ENCODE measurements at places on chromosomes 7 and 10.

DNA sequence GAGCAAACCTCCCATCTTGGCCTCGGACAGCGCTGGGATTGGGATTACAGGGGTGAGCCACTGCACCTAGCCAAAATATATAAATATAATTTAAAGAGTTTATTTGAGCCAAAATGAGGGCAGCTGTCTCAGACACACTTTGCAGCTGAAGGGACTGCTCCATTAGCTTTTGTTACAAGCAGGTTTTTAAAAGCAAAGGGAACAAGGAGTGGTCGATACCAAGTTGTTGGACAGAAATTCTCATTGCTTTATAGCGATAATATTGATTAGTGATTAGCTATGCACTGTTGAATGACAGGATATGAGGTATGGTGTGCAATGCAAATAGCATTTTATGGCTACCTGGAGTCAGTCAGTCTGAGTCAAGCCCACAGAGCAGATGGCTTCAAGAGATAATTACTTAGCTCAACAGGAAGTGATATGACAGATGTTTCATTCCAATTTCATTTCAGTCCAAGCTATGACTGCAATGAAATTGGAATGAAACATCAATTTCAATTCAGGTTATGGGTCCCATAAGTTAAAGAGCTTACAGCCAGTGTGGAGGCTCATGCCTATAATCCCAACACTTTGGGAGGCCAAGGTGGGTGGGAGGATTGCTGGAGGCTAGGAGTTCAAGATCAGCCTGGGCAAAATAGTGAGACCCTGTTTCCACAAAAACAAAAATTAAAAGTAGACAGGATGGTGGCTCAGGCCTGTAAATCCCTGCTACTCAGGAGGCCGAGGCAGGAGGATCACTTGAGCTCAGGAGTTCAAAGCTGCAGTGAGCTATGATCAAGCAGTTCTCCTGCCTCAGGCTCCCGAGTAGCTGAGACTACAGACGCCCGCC, 23.1 kb downstream of the TYW1 start:
- peak; percentile 91 for DNase-seq

- DNase-seq, result no peak
Measured at GRCh38 chr7:49618028-49618427, 155.4 kb upstream of the VWC2 start.

GRCh38 chr7:25959168-25959734, 192.7 kb upstream of the NFE2L3 start:
- no peak for DNase-seq

- DNase-seq, result no peak
Measured at GRCh38 chr7:17307000-17307399, 8.5 kb downstream of the AHR start.

GRCh38 chr10:14669576-14669975, 105.1 kb downstream of the FAM107B start:
- no peak for DNase-seq

GRCh38 chr10:113381981-113382509, 170.8 kb upstream of the HABP2 start:
- no peak for DNase-seq

- DNase-seq, result no peak
Measured at GRCh38 chr7:22146961-22147512, 201.3 kb upstream of the CDCA7L start.

- no peak for DNase-seq
Measured at GRCh38 chr10:18340496-18341051, 200.3 kb downstream of the CACNB2 start.

DNA sequence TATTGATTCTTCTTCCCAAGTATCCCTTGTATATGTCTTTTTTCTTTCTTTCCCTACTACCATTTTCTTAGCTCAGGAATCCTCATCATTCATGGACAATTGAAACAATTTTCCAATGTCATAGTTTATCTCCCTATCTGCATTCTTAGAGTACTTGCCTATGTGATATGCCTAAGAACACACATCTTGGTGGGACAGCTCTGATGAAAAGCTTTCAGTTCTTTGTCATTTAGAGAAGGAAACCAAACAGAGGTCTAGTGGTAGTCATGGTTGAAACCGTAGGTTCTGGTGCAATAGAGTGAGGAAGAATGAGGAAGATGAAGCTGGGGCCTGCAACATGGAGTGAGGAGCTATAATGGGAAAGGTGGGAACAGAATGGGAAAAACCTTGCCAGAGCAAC, 28.2 kb downstream of the TDRD1 start:
- no peak for DNase-seq

DNA sequence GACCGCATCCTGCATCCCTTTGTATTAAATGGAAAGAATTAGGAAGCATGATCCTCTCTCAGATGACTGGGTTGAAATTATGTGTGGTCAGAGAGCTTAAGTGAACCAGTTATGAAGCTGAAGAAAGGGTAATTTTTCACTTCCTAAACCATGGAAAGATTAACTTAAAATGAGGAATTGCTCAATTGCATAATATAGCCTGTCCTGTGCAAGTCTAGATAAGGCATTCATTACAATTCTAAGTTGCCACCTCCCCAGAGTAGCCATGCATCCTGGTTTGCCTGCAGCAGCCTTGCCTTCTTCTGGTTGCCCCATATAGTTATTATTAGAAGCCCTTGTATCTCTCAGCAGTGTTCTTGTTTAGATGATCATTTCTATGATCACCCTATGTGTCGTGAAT, 45.3 kb downstream of the STARD3NL start:
- no peak for DNase-seq

DNA sequence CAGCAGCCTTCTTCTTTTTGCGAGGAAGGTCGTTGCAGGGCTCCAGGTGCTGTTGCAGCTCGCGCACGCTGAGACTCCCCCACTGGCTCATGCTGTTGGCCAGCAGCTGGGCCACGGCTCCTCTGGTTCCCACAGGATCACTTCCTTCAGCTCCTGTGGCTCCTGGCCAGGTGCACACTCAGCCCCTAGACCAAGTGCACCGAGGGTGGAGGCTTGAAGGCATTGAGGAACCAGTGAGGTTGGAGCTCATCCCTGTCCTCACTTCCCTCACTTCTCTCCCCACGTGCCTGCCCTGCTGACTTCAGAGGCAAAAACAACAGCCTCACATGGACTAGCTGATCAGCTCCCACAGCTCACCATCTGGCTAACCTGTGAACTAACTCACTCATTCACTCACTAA, 46.2 kb upstream of the ADRB1 start:
- no peak for DNase-seq

DNA sequence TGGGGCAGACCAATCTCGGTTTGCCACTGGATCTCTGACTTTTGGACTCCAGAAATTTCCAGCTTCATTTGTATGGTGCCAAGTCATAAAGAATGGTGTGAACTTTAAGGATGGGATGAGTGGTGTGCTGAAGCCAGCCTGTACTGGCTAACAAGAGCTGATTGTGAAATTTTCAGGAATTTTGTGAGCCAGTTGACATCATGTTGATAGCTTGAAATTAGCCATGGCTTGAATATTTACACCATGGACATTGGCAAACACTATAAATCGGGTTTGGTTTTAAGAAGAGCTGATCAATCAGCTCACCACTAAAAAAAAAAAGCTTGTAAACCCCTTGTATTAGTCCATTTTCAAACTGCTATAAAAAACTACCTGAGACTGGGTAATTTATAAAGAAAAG, 14.1 kb upstream of the MYH16 start:
- DNase-seq, result no peak

- peak; percentile 30 for DNase-seq
Measured at GRCh38 chr7:130063036-130063435, 7.3 kb upstream of the KLHDC10 start.

DNA sequence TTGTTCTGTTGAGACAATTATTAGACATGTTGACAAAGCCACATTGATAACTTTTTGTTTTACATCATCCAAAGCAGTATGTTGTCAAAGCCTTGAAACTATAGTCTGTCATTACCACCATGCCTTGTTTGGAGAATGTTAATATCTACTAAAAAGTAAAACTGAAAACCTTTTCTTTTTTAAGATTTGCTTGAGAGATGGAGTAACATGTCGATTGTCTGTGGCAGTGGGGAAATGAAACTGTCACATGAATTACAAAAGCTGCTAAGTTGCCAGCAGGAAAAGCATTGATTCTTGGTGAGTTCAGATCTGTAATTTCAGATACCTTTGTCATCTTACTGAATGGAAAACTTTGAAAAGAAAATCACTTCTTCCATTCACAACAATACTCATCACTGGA, 69.1 kb downstream of the TFPI2 start:
- no peak for DNase-seq

GRCh38 chr10:22737587-22737986, 23.2 kb upstream of the PIP4K2A start:
- no peak for DNase-seq

- DNase-seq, result no peak
Measured at GRCh38 chr7:54253036-54253373, 289.2 kb upstream of the VSTM2A start.

DNA sequence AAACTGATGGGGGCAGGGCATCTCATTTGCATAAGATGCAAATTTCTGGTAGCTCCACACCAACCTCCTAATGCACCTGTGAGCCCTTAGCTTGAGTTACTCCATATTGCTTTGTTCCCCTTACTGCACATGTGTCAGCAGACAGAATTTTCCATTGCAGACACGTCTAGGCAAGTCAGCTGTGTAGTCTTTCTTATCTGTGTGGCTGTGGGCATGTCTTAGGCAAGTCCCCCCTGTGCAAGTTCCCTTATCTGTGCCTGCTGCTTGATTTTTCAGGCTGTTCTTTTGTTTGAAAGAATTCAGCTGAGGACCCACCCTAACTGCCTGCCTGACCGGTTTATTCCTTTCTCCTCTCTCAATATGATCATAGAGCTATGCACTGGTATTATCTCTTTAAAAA, 28.5 kb upstream of the TRIM24 start:
- no peak for DNase-seq

DNA sequence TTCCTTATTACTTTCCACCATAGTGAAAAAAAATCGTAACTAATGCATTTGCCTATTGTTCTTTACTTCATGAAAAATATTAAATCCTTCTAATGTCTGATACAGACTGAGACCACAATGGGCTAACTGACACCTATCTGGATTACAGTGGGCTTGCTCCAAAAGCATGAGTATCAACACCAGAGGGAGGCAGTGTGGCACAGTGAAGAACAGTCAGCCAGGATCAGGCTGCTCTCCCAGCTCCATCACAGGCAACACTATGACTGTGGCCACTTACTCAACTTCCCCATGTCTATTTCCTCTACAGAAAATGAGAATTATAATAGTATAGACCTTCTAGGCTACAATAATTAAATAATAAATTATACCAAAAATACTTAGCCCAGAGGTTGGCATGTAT, 97.2 kb downstream of the SLC25A13 start:
- peak; percentile 34 for DNase-seq

DNA sequence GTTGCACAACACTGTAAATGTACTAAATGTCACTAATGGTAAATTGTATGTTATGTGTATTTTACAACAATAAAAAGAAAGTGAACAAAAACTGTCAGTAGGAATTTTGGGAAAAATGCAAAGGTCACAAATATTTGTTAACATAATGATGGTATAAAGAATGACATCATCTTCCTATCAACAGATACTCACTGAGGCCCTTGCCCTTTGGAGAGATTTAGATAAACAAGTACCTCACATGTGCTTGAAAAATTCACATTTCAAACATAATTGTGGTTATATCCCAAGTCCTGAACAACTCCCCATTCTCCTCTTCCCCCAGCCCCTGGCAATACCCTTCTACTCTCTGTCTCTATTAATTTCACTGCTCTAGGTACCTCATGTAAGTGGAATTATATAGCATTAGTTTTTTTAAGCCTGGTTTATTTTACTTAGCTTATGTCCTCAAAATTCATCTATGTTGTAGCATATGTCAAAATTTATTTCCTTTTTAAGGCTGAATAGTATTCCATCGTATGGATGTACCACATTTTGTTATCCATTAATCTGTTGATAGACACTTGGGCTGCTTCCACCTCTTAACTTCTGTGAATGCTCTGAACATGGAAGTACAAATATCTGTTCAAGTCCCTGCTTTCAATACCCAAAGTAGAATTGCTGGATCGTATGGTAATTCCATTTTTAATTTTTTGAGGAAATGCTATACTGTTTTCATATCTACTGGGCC, 90.5 kb downstream of the WIPF3 start:
- no peak for DNase-seq

DNA sequence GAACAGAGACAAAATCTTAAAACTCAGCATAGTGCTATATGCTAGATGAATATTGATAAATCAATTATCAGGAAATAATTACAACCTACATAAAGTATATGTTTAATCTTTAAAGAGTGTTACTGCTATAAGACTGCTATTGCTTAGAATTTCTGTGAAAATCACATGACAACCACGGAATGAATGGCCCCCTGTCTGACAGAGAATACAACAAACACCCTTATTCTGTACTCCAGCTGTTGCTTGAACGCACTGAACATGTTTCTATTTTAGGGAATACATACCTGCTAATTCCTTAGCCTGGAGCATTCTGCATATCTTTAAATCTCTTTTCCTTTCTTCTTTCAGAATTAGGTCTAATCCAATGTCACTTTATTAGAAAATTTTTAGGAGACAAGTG, 452.4 kb upstream of the PHF14 start:
- DNase-seq, result no peak

DNA sequence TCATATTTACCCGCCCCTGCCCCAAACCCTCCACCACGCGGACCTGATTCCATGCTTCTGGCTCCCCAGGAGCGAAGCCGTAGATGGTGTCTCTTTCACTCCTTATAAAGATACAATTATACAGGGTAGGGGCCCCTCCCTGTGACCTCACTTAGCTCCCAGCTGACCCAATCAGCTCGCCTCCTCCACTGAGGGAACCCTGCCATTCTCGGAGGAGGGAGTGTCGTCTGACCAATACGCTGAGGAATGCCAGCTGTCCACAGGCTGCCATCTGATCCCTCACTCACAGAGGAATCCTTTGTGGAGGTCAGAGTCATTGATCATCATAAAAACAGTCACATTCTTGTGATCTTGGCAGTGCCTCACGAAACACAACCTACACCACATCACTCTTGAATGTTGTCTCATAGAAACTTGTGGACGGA, 67.5 kb upstream of the INSIG1 start:
- DNase-seq, result no peak

DNA sequence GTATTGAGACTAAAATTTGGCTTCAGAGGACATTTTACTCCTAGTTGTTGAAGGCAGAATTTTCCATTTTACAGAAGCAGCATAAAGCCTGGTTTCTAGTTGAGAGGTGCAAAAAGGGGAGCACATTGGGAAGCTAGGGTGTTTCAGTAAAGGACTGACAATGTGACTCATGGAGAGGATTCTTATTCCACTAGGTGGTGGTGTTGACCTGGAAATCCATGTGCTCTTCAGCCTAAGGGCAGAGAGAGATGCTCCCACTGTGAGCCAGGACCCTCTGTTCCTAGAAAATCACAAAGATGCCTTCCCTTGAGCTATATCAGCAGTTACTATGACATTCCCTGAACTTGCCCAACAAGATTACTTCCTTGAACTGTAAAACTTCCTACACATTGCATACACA, 687.8 kb downstream of the IPMK start:
- DNase-seq, result no peak

- DNase-seq, result no peak
Measured at GRCh38 chr7:44724276-44724675, 24.4 kb upstream of the ZMIZ2 start.

DNA sequence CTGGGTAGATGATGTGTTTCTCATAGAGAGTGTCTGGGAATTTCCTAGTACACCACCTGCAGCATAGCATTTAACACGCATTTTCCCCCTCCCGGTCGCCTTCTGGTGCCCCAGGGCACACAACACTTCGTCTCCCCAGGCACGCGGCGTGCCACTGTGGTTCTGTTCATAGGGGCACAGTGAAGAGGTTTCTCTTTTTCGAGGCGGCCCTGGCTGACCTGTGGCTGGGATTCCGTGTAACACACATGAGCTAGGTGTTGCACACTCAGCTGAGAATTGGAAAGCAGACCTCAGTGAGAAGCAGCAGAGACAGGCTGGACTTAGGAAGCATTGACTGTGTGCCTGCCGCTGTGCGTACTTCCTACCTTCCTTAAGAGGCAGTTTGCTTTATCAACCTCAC, 214.3 kb upstream of the SHH start:
- no peak for DNase-seq

Data from NCI-H1694 treated with DMSO at 0.1 percent for 48 hours (cell line).